ENCODE measurements at places on chromosomes 1 and 21.

DNA sequence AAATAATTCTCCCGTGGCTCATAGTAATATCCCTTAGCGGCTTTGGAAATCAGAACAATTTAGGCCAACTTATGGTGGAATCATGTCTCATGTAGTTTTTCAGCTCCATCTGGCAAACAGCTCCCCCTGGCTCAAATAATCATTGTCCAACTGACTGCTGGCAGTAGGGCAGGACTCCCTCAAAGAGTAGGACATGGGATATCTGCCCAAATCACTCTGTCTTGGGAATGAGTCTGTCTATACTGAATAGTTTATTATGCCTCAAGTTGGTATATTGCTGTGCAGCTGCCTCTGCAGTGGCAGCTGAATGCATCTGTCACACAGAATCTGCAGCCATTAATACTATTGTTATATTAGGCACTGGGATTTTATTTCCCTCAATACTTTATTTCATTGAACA lies 255.7 kb downstream of the COL11A1 start:
- no peak for DNase-seq

GRCh38 chr1:25135909-25136308 lies 96.4 kb downstream of the SYF2 start:
- DNase-seq: no peak

DNA sequence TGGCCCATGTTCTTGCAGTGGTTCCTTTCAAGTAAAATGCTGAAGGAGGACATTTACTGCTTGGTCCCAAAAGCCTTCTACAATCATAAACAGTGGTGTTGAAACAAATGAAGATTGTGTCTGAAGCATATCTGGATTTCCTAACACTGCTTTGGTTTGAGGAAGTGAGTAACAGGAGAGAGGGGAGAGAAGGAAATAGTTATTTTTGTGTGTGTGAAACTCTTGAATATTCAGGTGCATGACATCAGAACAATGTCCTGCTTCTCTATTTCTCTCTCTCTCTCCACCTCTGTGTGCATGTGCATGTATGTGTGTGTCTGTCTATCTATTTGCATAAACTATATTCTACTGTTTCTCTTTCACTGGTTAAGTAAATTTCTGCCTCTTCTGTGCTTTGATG lies 61.4 kb upstream of the TNFSF18 start:
- DNase-seq: no peak

GRCh38 chr1:101060992-101061391 lies 35.4 kb upstream of the DPH5 start:
- DNase-seq: no peak

GRCh38 chr1:160702100-160702499 lies 9.5 kb downstream of the CD48 start:
- no peak for DNase-seq

- DNase-seq: no peak
These were observed 977.9 kb downstream of the ADGRL2 start for GRCh38 chr1:82778612-82779011.

DNA sequence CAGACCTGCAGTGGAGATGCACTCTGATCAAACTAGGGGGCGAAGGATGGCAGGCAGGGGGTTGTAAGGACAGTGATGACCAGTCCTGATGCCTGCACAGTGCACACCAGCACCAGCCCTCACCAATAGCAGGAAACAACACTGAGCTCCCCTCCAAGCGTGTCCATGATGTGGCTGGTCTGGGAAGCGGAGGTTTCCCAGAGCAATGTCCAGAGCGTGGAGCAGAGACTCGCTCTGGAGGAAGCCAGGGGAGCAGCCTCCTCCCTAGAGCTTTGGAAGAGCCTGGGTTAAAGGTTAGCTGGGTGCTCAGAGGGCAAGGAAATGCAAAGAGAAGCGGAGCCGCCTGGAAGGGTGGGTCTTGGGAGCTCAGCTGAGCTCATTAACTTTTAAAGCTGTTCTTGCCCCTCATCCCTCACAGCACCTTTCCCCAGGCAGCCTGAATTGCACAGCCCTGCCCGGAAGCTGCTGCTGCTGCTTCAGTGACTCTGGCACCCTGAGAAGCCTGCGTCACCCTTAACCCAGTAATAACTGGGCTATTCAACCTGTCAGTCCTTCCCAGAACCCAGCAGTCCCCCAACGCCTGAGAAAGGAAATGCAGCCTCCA lies 162.2 kb upstream of the RAB4A start:
- DNase-seq: no peak

- DNase-seq: no peak
These were observed 196.5 kb downstream of the IER5 start for GRCh38 chr1:181284978-181285377.

DNA sequence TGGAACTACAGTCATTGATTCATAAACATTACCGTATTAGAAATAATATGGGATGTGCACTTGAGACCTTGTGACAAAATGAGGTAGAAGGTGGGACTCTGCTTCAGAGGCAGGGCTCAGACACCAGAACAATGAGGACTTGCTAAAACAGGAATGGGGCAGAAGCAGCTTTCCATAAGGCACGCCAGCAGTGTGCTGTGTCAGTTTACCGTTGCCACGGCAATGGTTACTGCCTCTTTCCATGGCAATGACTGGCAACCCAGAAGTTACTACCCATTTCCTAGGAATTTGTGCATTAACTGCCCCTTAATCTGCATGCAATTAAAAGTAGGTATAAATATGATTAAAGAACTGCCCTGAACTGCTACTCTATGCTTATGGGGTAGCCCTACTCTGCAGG lies 169.0 kb downstream of the CHRM3 start:
- no peak for DNase-seq

DNA sequence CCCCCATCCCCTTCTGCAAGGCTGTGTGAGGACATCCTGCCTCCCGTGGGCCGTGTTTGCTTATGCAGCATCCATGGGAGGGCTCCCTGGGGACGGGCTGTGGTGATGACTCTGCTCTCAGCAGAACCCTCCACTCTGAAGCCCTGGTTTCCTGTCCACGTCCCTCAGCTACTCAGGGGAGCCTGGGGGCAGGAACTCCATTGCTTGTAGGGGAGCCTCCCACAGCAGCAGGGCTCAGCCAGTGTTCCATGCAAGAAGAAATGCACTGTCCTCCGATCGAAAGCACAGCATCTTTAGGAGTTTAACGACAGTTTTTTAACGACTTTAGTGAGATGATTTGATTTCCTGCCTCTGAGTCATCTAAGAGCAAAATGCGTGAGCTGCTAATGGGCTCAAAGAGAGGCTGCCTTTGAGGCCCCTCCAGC lies 8.3 kb upstream of the KCNAB2 start:
- no peak for DNase-seq

DNA sequence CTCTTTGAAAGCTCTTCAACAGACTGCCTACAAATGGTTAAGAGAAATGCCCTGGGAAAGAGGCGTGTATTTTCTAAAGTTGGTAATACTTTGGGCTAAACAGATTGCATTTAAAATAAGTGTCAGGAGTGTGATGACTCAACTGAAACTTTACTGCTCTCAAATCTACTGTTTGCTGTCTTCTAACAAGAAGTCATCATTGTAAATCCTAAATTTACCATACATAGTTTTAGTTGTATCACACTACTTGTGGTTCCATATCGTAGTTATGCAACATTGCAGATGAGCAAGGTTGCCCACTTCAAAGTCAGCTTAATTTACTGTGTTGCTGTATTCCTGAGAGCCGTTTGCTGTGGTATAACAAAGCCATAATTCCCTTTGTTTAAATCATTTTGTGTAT lies 59.6 kb downstream of the RGS21 start:
- no peak for DNase-seq

GRCh38 chr1:198107091-198107501 lies 49.7 kb upstream of the NEK7 start:
- no peak for DNase-seq

GRCh38 chr1:73659136-73659535 lies 538.8 kb downstream of the LRRIQ3 start:
- peak; percentile 32 for DNase-seq

GRCh38 chr1:42163114-42163513 lies 1.4 kb downstream of the GUCA2A start:
- DNase-seq: no peak
